ENCODE measurements at places on chromosomes 5 and 9. TPM values are rescaled to one million over a fixed set of nuclear protein-coding genes. Genes with fewer than 3 reads are reported as not detected.

STING1 gene
- 156 TPM for total RNA-seq

NFIL3 gene
- total RNA-seq: 79.7 TPM

ANKRD18B gene
- 3.9 TPM for total RNA-seq

DNA sequence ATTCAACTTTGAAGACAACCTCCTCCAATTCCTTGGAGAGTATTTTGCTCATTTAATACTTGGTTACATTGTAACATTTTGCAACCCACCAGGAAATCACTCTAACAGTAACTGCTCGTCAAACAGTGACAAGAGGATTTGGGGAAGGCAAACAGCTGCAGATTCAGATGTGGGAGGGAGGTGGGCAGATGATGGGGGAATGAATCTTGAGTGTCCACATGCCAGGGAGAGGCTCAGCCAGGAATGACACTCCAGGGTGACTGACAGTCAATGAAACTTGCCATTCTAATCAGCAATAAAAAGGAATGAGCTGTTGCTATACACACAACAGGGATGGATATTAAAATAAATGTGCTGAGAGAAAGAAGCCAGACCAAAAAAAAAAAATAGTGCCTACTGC, 97.7 kb upstream of the ANKRD55 start:
- no peak overlapping the region for H3K27ac ChIP-seq
- no peak for DNase-seq
- H3K36me3 ChIP-seq: no peaks in the 10 kb centered on the region

- no peak overlapping the region for H3K27ac ChIP-seq
- H3K4me3 ChIP-seq: no peak overlapping the region
- H3K27me3 ChIP-seq: peaks cover 11% of the 10 kb centered on the region
Observed at GRCh38 chr9:99336005-99336404, 113.9 kb downstream of the SEC61B start.

- no peak overlapping the region for H3K4me3 ChIP-seq
- H3K27me3 ChIP-seq: no peaks in the 10 kb centered on the region
- no peak for DNase-seq
- no peaks in the 10 kb centered on the region for H3K36me3 ChIP-seq
- no peak overlapping the region for H3K27ac ChIP-seq
- no peaks in the 10 kb centered on the region for H3K4me1 ChIP-seq
Observed at GRCh38 chr5:122374110-122374509, 62.1 kb downstream of the SNCAIP start.

DNA sequence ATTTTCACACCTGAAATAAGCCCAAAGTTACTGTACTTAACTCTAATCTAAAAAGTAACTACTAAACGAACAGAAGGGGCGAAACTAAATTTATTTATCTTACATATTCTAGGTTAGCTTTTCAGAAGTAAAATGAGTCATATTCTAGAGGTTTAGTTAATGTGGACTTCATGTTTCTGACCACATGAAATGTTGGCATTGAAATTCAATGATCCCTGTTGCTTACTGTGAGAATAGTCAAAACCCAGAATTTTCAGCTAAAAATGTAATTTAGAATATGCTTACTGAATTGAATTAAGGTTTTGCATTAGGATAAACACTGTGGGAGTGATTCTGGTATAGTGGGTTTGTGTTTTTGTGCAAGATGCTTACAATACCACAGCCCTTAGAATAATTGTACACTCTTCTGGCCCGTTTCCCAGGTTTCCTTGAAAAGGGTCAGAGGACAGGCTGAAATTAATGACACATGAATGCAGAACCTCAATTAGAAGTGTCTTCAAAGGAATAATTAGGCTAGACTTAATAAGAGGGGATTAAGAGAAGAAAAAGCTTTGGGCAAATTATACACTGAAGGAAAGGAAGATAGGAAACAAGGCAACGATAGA, 1.4 kb upstream of the SNX18 start:
- no peak overlapping the region for H3K4me3 ChIP-seq
- peaks cover 26% of the 10 kb centered on the region for H3K4me1 ChIP-seq
- H3K36me3 ChIP-seq: peaks cover 6% of the 10 kb centered on the region
- H3K27me3 ChIP-seq: no peaks in the 10 kb centered on the region
- DNase-seq: no peak
- H3K27ac ChIP-seq: no peak overlapping the region

DNA sequence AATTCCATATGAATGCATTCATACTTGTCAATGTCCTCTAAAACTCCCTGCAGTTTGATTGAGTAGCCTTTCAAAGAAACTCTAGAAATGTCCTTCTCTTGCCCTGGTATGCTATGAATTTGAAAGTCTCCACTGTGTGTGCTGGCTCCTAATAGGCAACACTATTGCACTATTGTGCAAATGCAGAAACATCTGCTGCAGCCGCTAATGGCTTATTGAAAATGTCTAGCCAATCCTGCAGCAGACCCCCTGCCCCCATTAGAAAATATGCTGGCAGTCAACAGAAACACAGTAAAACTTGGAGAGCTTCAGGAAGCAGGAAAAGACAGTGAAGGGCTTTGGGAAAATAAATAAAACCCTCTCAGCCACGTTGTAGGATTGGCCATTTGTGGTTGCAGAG, 87.3 kb upstream of the GRAMD2B start:
- no peak overlapping the region for H3K27ac ChIP-seq
- H3K27me3 ChIP-seq: peaks cover 14% of the 10 kb centered on the region
- no peaks in the 10 kb centered on the region for H3K36me3 ChIP-seq
- no peak for DNase-seq

- H3K27me3 ChIP-seq: no peaks in the 10 kb centered on the region
- DNase-seq: no peak
- H3K36me3 ChIP-seq: no peaks in the 10 kb centered on the region
- no peak overlapping the region for H3K4me3 ChIP-seq
- H3K27ac ChIP-seq: no peak overlapping the region
Observed at GRCh38 chr9:115712981-115713380, 440.6 kb upstream of the PAPPA start.

Measured in natural killer cell treated with Interleukin-12 subunit alpha and Interleukin-12 subunit beta and Interleukin-15 and Interleukin-18, amount 100 ng/mL, for 72 hours (primary cell).